Stimulated activated naive CD8-positive, alpha-beta T cell treated with anti-CD3 and anti-CD28 coated beads, Interleukin-15, amount 100 ng/mL, for 72 hours (primary cell): ENCODE measurements at places on chromosomes 4 and X.

GRCh38 chr4:153223427-153223801, 19.2 kb downstream of the TRIM2 start:
- no peak for DNase-seq

DNA sequence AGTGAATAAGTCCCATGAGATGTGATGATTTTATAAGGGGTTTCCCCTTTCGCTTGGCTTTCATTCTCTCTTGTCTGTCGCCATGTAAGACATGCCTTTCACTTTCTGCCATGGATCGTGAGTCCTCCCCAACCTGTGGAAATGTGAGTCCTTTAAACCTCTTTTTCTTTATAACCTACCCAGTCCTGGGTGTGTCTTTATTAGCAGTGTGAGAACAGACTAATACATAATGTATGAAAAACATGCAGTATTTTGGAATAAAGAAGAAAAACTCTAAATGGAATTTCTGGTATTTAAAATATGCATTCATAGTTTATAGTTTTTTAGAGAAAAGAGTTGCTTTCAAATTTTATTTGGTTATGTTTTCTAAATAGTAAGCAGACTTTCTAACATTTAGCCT, 360.7 kb downstream of the PCDH7 start:
- no peak for DNase-seq

GRCh38 chrX:997631-998137, 214.8 kb downstream of the CRLF2 start:
- no peak for DNase-seq

DNA sequence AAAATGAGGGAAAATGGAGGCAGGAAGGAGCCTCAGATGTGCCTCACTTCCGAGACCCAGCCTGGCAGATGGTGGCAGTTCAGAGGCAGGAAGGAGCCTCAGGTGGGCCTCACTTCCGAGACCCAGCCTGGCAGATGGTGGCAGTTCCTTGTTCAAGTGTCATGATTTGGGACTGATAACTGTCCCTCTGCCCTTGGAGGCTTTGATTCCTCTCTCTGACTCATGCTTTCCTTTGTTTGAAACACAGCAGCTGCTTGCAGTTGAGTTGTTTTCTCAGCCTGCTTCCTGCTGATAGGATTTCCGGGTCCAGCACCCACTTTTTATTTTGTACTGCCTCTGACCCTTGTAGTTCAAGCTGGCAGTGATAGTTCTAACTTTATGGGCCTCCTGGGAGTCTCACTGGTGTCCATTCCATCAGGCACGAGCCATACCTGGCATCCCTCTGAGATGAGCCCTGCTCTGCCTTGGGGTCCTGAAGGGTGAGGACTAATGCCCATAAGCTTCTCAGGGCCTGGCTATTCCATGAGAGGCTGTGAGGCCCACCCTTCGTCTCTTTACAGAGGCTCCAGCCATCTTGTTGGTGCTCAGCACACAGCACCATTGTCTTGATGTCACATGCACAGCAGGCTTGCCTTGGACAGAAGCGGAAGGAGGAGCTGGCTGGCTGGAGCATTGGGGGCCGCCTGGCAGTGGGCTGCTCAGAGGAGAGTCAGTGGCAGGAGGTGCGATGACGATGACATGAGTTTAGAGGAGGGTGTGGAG, 13.0 kb downstream of the RGS12 start:
- DNase-seq: no peak
